GOT3 (cell line): ENCODE measurements at places on chromosomes 11 and 22.
A peak's percentile ranks its signal among the peaks of the same experiment; 100 is the strongest.

DNA sequence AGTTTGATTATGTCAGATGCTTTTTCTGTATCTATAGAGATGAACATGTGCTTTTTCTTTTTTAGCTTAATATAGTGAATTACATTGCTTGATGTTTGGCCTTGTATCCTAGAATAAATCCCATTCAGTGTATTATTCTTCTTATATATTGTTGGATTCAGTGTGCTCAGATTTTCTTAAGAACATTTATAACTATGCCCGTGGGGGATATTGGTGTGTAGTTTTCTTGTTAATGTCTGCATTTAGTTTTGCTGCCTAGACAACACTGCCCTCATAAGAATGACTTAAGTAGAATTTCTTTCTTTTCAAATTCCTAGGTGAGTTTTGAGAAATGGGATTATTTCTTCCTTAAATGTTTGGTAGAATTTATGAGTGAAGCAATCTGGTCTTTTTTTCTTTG lies 98.5 kb downstream of the TMEM135 start:
- DNase-seq: no peak

GRCh38 chr11:41284354-41284753 lies 175.1 kb downstream of the LRRC4C start:
- DNase-seq: no peak

- no peak for DNase-seq
Observed at GRCh38 chr22:40044870-40045834, 50.4 kb downstream of the FAM83F start.

GRCh38 chr11:74956397-74957015 lies 7.4 kb downstream of the SPCS2 start:
- no peak for DNase-seq

- DNase-seq: no peak
Observed at GRCh38 chr11:46523290-46523689, 70.5 kb downstream of the AMBRA1 start.

DNA sequence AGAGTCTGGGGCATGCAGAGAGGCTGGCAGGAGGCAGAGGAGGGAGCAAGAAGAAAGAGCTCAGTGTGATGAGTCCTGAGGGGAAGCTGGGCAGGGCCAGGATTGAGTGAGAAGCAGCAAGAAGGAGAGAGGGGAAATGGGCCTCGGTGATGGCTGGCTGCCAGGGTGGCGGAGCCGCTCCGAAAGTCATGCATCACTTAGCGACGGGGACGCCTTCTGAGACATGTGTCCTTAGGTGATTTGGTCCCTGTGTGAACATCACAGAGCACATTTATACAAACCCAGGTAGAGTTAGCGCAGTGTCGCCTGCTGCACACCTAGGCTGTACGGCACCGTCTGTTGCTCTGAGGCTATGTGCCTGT lies 15.1 kb downstream of the TBC1D22A start:
- no peak for DNase-seq

DNA sequence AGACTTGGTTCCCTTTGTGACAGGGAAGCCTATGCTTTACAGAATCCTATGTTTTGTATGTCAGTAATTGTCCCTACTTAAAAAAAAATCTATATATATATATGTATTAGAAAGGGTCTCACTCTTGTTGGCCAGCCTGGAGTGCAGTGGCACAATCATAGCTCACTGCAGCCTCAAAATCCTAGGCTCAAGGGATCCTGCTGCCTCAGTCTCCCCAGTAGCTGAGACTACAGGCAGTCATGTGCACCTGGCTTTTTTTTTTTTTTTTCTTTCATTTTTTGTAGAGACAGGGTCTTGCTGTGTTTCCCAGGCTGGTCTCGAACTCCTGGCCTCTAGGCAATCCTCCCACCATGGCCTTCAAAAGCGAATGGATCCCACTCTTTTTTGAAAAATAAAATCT lies 2.1 kb upstream of the NEAT1 start:
- no peak for DNase-seq

- DNase-seq: no peak
Observed at GRCh38 chr22:24333301-24333700, 62.7 kb downstream of the SPECC1L start.

GRCh38 chr11:85756401-85757200 lies 54.3 kb downstream of the SYTL2 start:
- DNase-seq: no peak

DNA sequence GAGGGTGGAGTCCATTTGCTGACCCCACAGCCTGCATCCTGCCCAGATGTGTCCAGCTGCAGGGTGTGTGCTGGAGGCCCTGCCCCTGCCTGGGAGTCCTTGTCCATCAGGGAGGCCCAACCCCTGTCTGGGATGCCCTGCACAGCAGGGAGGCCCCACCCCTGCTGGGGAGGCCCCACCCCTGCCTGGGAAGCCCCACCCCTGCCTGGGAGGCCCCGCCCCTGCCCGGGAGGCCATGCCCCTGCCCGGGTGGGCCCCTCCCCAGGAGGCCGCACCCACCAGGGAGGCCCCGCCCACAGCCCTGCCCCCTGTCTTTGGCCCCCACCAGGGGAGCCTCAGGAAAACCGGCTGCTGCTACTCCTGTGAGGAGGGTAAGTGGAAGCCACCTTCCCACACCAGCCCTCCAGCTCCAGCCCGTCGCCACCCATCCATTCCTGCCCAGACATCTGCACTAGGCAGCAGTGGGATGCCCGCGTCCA lies 37.2 kb downstream of the MUC5B start:
- DNase-seq: no peak

DNA sequence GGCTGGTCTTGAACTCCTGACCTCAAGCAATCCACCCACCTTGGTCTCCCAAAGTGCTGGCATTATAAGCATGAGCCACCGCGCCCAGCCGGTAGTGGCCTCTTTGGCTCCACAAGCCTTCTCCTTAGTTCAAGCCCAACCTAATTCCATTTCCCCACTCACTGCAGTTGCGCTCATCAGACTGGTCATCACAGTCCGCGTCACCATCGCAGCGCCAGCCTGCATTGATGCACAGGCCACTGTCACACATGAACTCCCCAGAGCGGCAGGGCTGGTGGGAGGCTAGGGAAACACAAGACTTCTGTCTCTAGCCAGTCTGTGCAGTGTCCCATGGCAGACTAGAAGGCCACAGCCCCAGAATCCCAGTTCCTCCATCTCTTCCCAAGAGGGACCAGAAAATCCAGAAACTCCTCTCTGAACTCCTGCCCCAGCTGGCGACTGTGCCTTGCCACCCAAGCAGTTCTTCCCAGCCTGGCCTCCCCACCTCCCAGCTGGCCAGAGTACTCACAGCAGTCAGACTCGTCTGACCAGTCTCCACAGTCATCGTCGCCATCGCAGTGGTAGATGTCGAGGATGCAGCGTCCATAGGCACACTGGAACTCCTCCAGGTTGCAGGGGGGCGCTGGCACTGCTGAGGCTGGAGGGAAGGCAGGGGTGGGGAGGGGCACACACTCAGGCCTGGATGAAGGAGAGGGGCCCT lies 19.8 kb downstream of the LRP4 start:
- no peak for DNase-seq

DNA sequence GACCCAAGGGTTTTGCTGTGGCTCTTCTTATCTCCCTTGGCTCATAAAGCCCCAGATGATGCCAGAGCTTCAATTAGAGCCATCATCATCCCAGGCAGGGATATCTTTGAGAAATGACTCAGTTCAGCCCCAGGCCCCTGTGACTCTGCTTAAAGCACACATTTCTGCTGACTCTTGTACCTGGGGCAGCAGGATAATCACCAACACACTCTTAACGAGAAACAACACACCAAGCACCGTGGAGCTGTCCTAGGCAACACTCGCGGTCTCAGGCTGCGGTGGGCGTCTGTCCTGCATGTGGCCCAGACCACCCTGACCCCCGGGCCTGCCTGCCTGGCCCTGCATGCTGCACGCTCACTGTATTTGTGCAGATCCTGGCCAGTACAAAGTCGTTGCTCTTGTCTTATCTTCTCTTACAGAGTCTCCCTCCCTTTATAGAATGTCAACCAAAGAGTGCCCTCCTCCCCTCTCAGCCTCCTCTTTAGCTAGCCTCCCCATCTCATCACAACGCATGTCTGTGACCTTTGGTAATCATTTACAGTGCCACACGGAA lies 114.2 kb upstream of the PARVA start:
- no peak for DNase-seq

GRCh38 chr11:69467196-69467595 lies 14.3 kb upstream of the LINC01488 start:
- no peak for DNase-seq

DNA sequence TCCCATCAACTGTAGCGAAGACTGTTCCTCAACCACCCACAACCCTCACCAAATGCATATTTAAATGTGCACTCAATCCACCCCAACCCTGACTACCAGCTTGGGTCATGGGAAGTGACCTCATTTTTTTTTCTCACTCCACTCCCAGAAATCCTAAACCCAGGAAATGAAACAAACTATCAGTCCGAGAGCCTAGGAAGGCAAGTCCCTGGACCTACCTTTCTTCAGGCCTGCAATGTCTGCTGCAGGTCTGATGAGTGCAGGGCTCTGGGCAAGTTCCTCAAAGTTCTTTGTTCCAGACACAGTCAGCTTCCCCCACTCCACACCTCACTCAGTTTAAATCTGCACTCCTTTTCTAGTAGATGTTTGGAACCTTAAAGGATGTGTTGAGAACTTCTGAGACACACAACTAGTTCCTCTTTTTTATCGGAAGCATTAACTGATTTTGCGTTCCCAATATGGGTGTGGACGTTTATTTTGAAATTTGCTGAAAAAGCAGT lies at the start of gene MS4A4E:
Gene MS4A4E, minus strand, starts transcription at position 398 of the 500 bp plus-strand sequence. CDS start 13,082 bp downstream, outside the sequence.
- DNase-seq: no peak

DNA sequence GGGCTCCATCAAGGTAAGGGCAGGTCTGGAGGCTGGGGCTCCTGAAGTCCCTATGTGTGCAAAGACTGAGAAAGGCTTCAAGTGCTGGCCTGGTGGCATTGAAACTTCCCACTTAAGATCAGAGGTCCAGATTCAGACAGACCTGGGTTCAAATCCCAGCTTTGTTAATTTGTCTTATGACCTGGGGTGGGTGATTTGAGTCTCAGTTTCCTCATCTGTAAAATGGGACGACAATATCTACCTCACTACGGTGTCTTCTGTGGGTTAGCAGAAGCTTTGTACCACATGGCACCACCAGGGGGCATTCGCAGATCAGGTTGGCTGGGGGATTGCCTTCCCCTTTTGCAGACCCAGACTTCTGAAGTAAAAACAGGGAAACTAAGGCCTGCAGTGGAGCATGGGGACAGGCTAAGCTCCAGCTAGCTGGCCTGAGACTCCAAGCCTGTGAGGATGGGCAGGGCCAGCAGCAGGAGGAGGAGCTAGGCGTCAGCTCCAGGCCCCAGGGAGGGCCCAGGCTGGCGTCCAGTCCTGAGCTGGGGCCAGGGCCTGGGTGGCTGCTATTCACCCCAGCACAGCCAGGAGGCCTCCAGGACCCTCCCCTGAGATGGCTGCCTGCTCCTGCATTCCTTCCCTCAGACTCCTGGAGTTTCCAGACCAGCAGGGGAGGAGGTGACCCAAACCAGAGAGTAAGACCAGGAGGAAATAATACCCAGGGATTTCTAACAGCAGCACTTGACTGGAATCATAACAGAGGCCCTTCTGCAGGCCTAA lies 1.5 kb downstream of the CASTOR1 start:
- peak; percentile 45 for DNase-seq

DNA sequence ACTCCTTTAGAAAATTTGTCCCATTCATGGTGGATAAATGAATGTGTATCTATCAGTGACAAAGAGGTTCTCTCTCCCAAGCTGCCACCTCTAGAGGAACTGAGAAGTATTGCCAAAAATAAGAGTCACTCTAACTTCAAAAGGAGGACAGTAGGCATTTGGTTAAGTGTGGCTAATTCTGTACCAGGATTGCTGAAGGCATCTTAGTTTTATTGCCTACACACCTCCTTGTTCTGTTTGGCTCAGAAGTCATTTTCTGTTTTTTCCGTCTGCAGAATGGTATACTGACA lies 189.0 kb upstream of the MPPED2 start:
- DNase-seq: no peak

- DNase-seq: no peak
Observed at GRCh38 chr22:20573176-20573832, 65.9 kb downstream of the MED15 start.

GRCh38 chr11:95711945-95712221 lies 77.7 kb downstream of the FAM76B start:
- no peak for DNase-seq

DNA sequence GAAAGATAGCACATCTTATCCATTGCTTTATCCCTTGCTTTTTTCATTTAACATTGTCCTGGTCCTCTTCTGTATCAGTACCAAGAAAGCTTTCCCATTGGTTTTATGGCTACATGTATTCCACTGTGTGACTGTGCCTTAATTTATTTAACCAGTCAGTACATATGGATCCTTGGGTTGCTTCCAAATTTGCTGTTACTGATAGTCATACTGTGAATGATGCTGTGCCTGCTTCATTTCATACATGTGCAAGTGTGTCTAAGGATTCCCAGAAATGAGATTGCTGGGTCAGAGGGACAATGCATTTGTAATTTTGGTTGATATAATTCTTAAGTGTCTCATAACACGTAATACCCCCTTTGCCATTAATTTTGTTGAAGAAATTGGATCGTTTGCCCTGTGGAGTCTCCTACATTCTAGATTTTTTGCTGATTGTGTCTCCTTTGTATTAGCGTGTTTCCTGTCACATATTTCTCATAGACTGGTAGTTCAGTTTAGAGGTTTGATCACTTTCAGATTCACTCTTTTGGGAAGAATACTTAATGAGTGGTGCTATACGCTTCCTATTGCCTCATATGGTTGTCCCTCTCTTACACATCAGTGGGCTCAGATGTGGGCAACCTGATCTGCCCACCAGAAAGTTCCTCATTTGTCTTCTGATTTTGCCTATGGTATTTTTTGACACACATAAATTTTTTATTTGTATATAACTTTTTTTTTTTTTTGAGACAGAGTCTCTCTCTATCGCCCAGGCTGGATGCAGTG lies 35.3 kb downstream of the MYBPC3 start:
- no peak for DNase-seq

- no peak for DNase-seq
Observed at GRCh38 chr11:2480874-2481220, 36.0 kb downstream of the KCNQ1 start.

DNA sequence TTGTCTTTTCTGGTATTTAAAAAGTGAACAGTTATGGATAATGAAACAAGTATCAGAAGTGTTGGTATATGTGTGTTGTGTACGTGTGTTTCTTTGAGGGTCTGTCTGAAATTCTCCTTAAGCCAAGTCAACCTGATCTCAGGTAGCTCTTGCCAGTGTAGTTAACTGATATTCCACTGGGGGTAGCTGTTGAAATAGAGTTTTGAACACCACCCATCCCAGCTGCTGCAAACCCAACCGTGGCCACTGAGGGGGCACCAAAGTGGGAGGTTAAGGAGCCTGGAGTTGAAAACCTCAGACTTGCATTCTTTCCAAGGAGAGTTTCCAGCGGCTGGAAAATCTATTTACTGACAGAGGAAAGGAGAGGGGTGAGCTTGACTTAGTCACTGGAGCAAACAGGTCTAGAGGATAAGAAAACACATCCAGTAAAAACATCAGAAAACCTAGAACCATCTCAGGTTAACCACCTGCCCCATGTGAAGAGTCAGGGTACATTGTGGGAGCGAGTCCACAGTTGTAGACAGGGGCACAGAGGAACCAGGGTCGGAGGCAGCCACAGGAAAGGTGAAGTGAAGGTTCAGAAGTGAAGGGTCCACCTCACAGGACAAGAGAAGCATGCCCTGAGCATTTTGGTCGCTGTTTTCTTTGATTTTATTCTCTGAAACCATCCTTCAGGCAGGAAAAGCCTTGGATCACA lies 8.8 kb upstream of the CUL5 start:
- DNase-seq: no peak

- DNase-seq: no peak
Observed at GRCh38 chr11:125431481-125431880, 64.6 kb downstream of the FEZ1 start.
